Tongue (tissue), 3 donors: ENCODE measurements at places on chromosomes 4 and X. TPM values are rescaled to one million over a fixed set of nuclear protein-coding genes. Genes with fewer than 3 reads are reported as not detected.

PDE5A gene
- 49.1 TPM for total RNA-seq

EXOC1L gene
- not detected for total RNA-seq

SSX3 gene
- not detected for total RNA-seq

SORBS2 gene
- 49.2 TPM for total RNA-seq

TSPAN7 gene
- total RNA-seq, result 37.8 TPM
